H1 (cell line): ENCODE measurements at places on chromosomes 4 and X.

DNA sequence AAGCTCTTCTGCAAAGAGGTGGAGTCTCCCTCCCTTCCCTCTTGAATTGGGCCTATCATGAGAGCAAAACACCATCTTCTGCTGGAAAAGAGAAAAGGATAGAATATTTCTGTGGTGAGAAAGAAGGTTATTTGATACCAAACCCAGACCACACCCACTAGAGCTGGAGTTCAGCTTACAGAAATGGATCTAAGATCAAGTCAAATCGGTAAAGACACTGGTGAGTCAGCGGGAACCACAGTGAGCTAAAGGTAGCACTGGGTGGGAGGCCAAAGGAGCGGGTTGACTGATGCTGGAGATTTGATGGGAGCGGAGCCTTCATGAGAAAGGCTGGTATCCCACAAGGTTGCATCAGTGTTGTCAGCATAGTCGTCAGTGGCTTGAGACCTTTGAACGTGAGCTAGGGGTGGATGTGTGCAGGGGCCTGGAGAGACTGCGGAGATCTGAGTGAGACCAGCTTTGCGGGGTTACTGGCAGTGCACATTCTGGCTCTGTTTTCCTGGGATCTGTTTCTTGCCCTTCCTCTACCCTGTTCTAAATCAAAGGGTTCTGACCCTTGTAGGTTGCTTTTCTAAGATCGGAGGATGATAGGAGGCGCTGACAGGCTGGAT lies 106.4 kb upstream of the SCOC start:
- DNase-seq = no peak

DNA sequence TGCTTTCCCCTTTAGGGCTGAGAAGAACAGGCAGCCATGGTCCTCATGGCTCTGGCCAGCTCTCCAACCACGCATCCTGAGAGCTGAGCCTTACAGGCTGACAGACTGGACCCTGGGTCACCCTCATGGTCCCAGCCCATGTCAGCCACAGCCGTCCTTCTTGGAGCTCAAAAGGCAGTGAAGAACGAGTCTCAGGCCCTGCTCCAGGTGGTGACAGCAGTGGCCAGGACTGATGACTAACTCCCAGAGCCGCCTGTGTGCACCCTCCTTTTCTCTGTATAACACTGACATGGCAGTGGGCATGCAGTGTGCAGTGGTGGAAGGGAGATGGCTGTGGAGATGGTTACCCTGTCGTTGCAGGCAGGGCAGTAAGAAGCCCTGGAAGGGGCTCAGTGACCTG lies 10.3 kb upstream of the DUSP9 start:
- DNase-seq = no peak

DNA sequence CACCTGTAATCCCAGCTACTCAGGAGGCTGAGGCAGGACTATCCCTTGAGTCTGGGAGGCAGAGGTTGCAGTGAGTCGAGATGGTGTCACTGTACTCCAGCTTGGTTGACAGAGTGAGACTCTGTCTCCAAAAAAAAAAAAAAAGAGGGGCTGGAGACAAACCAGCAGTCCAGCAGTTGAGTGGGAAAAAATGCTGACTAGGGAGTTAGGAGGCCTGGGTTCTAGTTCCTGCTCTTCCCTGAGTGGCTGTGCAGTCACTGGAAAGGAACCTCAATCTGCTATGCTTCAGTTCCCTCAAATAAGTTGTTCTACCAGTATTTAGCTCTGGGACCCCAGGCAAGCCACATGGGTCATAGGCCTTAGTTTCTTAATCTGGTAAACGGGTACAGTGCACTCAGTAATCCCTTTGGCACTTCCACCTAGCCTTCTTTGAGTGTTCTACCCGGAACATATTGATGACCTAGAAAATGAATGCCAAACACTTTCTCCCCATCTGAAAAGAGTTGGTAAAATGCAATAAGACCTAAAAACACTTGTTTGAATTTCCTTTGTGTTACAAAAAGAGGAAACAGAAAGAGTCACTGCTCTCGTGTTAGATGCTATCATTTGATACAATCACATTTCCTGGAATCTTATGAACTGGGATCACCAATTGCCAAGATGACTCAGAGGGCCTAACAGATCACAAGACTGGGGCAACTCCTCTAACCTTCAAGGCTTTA lies 99.3 kb upstream of the EGFL6 start:
- DNase-seq = no peak

DNA sequence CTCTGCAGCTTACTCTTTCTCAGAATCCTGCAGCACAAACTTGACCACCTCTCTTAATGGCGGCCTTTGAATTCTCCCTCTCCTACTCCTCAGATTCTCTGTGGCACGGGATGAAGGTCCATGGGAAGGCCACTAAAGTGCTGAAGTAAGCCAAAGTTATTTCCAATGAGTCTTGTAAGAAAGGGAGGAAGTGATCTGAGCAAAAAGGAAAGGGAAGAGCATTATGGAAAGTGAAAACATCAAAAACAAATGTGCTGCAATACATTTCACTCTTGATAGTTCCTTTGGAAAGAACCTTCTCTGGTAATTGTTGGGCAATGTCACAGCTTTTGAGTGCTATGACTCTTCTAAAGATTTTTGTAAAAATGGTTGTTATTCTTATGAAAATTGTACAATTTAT lies 54.3 kb upstream of the CAMK2D start:
- no peak for DNase-seq

DNA sequence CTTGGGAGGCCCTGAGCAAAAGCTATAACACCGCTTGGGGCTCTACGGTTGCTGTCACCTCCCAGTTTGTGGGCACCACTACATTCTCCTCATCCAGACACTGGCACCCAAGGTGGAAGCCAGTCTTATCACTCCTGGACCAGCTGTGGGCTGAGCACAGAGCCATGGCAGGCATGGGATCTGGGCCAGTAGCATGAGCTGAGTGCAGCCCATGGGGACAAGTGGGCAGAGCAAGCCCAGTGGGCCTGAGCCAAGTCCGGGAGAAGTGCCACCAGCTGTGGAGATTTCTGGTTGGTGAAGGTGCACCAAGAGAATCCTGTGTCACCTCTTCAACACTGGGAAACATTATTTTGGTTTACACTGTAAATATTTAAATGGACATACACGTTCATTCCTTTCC lies 1013.0 kb downstream of the TECRL start:
- no peak for DNase-seq

DNA sequence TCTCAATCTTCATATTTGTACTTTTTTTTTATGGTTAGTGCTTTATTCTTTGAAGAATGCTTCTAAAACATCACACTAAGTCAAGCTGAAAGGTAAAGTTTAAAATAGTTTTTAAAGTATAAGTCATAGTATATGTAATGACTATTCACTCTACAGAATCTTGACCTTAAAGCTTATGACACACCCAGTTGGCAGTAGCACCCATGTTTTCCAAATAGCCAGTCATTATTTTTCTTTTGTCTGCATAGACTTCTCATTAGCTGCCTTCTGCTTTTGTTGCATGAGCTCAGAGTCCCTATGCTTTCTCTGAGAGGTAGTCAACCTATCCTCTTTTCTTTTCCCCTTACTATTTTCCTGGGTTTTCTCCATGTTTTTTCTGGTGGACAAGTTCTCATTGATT lies 231.5 kb downstream of the PCDH18 start:
- no peak for DNase-seq

- no peak for DNase-seq
Measured at GRCh38 chrX:30779453-30780030, 109.5 kb downstream of the TAB3 start.

- DNase-seq = no peak
Measured at GRCh38 chr4:99180382-99181070, 36.4 kb upstream of the ADH4 start.

DNA sequence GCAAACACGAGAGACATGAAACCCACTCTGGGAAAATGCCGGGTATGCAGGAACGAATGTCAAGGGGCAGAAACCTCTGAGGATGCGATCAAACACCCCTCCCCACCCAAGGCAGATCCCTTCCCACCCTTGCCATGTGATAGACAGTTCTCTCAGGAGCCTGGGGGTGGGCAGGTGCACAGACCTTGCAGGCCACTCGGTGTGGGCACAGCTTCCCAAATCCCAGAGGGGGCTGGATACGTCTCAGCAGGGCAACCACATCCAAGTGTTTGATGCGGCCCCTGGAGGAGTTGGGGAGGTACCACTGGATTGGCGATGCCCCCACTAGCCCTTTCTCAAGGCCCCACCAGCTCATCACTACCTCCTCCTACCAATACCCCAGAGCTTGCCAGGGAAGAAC lies 10.4 kb upstream of the SYP start:
- no peak for DNase-seq

DNA sequence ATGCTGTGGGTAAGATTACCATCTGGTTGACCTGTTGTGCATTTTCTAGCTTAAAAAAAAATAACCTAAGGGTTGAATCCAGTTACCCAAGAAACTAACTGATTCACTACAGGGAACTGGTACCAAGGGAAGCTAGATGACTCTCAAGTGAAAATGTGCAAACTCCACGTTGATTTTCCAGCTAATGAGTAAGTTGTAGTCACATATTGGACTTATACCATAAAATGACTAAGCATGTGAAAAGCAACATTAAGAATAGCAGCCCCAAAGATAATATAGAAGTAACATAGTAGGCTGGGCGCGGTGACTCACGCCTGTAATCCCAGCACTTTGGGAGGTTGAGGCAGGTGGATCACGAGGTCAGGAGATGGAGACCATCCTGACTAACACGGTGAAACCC lies 270.9 kb downstream of the SPRY1 start:
- DNase-seq = no peak

GRCh38 chr4:122341886-122342285 lies 36.9 kb upstream of the ADAD1 start:
- DNase-seq = no peak
